CD4-positive, alpha-beta T cell treated with Interleukin-17A for 1 hour (primary cell): ENCODE measurements at places on chromosomes 6 and 20.

GRCh38 chr6:154219250-154219649 is 137.4 kb downstream of the IPCEF1 start:
- DNase-seq = no peak

GRCh38 chr20:57656252-57656820 is 36.1 kb upstream of the ZBP1 start:
- no peak for DNase-seq

- DNase-seq = no peak
These were observed 53.4 kb upstream of the RALGAPA2 start for GRCh38 chr20:20765696-20766365.

- DNase-seq = no peak
These were observed 2.6 kb downstream of the MAN1A1 start for GRCh38 chr6:119346936-119347335.

GRCh38 chr20:5991623-5992441 is 41.4 kb downstream of the MCM8 start:
- DNase-seq = no peak

DNA sequence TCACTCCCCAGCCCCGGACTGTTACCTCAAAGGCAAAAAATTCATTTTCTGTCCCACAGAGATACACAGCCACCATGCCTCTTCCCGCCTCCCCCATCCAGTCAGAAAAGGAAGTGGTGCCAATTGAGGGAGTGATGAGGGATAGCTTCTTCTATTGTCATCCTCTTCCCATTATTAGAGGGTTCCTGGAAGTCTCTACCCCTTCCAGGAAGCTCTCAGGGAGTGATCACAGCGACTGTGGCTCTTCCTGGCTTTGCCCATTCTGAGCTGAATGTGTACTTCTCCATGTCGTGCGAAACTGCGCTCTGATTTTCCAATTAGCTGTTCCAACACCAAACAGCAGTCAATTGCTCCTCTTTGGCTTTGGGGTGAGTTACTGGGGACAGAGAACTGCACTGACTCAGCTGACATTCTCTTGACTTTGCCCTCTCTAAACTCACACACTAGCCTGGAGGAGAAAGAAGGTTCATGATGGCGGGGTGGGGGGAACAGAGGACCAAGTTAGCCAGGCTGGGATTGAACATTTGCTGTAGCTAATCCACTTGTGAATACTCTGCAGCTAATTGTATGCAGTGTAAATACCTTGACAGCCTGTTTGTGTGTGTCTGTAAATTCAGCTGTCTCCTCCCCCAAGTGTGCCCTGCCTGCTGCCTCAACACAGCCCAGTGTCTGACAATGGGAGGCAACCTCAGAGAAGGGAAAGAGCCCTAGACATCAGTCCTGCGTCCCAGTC is 2.4 kb upstream of the MDGA1 start:
- DNase-seq = no peak

DNA sequence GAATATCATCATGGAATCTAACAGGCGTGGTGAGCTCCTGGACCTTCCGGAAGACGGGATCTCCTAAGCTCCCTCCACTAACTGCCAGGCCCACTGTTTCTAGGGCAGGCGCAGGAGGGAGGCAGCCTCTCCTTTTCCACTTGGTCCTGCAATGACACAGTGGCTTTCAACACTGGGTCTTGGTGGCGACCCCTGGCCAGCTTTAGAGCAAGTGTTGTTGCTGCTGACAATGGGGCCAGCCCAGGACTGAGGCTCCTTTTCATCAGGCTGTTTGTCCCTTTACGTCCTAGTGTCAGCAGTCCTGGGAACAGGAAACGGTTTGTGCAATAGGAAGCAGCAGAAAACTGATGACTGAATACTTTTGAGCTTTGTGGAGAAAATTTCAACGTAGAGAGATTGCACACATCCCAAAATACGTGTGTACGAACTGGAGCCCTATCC is 9.7 kb upstream of the QKI start:
- no peak for DNase-seq

- no peak for DNase-seq
These were observed 81.2 kb downstream of the UNC5CL start for GRCh38 chr6:40957616-40958492.

GRCh38 chr6:102686461-102686860 is 1293.0 kb downstream of the GRIK2 start:
- DNase-seq = no peak

DNA sequence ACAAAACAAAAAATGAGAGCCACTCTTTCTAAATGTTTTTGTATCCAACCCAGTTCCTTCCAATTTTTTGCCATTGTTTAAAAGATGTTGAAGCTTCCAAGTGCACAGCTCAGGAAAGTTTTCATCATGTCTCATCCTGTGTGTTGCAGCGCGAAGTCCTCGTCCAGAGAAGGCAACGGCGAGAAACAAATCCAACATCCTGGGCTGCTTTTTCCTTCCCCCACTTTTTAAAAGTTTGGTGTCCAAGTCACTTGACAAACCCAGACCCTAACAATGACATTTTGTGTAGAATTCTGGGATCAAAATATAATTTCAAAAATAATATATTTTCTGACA is 92.3 kb downstream of the ANKRD60 start:
- no peak for DNase-seq

- DNase-seq = no peak
These were observed 24.3 kb upstream of the CDH22 start for GRCh38 chr20:46332373-46333160.

- DNase-seq = no peak
These were observed 186.0 kb upstream of the KCNK16 start for GRCh38 chr6:39508515-39508914.

DNA sequence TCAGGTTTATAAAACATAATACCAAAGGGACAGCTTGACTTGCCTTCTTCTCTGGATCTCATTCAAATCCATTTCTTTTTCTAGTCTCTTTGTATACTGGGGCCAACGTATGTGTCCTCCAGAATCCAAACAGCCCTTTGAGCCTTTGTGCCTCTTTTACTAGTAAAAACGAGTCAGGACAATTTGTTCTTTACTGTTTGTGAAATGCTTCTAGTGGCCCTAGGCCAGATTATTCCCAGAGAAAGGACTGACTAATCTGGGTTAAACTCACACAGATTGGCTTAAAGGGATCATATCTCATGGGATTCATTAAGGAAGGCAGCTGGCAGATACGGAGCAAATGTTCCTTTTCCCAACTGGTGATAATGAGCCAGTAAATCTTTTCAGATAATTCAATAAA is 32.1 kb upstream of the MANEA start:
- DNase-seq = no peak

DNA sequence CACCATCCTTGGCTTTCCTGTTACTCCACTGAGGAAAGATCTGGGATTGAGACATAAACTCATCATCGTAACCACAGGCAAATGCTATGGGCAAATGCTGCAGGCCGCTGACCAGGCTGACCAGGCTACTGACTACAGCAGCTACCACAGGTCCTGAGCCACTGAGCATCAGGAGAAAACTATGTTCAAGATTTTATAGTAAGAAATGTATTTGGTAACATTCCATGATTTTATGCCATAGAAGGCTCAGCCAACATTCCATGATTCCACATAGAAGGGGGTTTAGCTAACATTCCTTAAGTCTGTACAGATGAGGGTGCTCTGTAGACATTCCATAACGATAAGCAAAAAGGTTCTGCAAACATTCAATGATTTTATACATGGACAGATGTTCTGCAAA is 16.1 kb upstream of the B4GALT5 start:
- no peak for DNase-seq

DNA sequence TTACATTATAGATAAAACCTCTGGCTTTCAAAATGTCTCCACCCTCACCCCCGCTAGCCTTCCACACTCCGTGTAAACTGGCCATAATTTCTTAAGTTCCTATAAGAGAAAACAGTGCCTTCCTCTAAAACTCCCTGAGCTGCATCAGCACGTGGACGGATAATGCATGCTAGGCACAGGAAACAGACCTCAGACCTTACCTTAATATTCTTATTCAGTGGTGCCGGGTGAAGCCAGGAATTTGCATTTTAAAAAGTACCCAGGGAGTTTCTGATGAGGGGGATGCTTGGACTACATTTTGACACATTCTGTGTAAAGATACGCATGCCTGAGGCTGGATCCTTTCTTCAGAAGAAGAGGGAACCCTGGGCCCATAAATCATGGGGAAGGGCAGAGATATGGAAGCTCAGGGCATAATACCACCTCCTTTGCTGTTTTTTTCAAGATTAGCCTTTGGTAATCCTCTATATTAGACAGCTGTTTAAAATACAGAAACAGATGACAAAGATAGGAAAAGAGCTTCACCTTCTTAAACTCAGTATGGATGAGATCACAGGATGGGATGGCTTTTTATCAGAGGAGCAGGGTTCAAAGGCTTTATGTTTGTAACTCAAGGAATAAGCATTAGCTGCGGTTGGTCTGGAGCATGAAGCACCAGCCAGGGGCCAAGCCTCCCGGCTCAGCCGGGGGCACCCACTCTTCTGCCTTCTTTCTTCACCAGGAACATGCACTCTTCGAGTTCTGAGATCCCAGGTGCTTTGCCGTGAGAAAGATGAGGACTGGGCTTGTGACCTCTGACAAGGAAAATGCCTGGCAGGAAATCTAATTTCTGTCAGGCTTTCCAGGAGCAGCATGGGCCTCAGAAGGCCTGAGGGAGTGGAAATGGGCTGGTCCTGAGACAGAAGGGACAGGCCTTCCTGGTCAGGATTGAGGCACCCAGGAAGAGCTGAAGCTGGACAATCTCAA is 218.1 kb upstream of the SOX4 start:
- no peak for DNase-seq

DNA sequence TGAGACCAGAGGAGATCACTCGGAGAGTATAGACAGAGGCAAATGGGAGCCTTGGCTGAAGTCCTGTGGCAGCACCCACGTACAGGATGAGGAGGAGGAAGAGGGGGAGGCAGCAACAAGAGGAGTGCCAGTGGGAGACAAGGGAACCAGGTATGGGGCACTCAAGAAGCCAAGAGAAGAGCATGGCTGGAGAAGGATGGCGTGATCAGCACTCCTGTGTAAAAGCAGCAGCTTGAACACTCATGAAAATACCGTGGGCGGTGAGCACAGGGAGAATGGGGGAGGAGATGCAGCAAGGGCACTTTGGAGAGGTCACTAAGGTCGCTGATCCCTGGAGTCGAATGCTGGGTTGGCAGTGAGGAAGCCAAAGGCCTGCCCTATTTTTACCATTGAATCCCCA is 51.2 kb upstream of the PRND start:
- no peak for DNase-seq

DNA sequence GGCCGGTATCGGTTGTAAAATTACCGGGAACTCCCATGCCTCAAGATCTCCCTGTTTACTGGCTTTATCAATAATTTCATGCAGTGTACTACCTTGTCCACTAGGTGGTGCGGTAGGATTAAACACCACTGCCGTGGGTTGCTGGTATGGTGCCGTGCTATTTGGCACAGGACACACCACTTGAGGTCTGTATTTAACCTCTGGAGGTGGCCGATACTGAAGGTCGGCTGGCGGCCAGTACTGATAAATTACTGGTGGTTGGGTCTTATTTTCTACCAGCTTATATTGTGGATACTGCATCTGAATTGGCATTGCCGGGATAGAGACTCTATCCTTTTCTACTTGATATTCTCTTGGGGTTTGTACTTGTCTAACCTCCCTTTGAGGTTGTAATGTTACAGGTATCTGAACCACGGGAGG is 14.3 kb upstream of the PTCRA start:
- DNase-seq = peak; percentile 88

DNA sequence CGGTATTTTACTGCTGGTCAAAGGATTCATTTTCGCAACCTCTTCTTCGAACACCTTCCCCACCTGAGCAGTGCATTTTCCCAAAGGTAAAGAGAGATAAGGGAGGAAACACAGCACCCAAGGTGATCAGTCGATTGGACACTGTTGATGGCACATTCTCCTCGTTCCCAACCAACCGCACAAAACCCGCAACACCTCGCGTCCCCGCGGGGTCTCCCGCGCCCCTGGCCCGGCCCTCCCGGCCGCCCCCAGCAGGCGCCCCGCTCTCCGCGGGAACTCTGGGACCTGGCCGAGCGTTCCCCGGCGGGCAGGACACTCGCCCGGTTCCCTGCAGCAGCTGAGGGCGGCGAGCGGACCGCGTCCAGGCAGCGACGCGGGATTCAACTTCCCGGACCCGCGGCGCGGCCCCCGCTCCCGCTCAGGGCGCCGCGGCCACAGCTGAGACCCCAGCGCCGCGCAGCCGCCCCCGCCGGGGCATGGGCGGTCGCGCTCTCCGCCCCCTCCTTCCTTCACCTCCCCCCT is 506 bp downstream of the RGS17 start:
- DNase-seq = no peak

- DNase-seq = no peak
These were observed 534.7 kb downstream of the PHF3 start for GRCh38 chr6:64170316-64170715.

DNA sequence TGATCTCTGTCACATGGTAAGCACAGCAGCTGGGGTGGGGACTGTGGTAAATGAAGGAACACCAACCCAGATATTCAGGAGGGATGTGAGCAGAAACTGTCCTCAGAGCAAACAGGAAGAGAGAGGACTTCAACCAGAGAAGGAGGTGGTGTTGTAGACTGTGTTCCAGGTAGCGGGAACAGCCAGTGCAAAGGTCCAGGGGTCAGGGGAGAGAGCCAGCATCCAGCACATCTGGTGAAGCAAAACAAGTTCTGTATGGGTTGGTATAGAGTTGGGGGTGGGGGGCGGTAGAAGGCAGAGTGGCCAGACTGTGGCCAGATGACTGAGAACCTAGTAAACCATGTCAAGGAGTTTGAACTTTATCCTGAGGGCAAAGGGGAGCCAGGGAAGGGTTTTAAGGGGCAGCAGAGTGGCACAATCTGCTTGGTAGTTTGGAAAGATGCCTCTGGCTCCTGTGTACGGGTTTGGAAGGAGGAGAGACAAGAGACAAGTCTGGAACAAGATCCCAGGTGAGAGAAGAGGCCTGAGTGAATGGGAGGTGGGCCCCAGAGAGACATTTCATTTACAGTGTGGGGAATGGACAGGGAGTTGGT is 27.8 kb upstream of the TTPAL start:
- no peak for DNase-seq

GRCh38 chr6:17884498-17885478 is 102.6 kb downstream of the KIF13A start:
- no peak for DNase-seq

DNA sequence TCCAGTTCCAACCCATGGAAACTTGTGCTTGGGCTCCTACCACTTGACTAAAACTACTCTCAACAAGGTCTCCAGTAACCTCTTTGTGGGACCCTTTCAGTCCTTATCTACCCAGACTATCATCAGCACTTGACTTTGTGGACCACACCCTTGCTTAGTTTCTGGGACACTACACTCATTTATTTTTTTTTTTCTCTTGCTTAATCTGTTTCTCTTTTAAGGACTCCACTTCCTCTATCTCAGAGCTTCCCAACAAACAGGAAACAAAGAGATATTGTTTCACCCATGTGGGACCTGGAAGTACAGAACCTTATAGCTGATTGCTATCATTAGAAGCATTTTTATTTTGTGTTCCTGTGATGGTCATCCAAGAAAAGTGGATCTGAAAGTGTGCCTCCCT is 28.8 kb upstream of the ME1 start:
- no peak for DNase-seq

- DNase-seq = peak; percentile 22
These were observed 93.2 kb downstream of the DLGAP4 start for GRCh38 chr20:36399147-36399968.

- DNase-seq = no peak
These were observed 370.2 kb downstream of the KIF16B start for GRCh38 chr20:16203096-16203495.
